ENCODE measurements at places on chromosomes 6 and 20.

- DNase-seq: no peak
Observed at GRCh38 chr20:53707371-53708055, 113.9 kb upstream of the ZNF217 start.

- no peak for DNase-seq
Observed at GRCh38 chr6:1382883-1383728, 6.3 kb upstream of the FOXF2 start.

- DNase-seq: no peak
Observed at GRCh38 chr6:44473393-44474189, 86.1 kb downstream of the CDC5L start.

DNA sequence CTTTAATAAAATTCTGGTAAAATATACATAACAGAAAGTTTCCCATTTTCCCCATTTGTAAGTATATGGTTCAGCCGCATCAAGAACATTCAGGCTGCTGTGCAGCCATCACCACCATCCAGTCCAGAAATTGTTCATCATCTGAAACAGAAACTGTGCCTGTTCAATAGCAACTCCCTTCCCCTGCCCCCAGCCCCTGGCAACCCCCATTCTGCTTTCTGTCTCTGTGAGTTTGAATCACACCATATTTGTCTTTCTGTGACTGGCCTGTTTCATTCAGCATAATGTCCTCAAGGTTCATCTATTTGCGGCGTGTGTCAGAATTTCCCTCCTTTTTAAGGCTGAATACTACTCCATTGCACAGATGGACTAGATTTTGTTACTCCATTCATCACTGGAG lies 19.1 kb downstream of the VSTM2L start:
- no peak for DNase-seq

DNA sequence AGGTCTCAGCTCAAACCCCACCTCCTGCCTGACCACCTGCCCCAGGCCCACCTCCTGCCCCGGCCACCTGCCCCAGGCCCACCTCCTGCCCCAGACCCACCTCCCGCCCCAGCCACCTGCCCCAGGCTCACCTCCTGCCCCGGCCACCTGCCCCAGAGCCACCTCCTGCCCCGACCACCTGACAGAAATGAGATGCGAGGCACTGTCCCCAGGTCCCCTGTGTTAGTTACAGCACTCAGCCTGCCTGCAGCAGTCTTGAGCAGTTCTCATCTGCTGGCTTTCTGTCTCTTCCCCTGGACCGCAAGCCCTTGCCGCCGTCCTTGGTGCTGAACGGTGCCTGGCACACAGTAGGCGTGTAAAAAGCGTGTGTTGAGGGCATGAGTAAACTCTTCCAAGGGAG lies 79.5 kb downstream of the CDH4 start:
- no peak for DNase-seq

DNA sequence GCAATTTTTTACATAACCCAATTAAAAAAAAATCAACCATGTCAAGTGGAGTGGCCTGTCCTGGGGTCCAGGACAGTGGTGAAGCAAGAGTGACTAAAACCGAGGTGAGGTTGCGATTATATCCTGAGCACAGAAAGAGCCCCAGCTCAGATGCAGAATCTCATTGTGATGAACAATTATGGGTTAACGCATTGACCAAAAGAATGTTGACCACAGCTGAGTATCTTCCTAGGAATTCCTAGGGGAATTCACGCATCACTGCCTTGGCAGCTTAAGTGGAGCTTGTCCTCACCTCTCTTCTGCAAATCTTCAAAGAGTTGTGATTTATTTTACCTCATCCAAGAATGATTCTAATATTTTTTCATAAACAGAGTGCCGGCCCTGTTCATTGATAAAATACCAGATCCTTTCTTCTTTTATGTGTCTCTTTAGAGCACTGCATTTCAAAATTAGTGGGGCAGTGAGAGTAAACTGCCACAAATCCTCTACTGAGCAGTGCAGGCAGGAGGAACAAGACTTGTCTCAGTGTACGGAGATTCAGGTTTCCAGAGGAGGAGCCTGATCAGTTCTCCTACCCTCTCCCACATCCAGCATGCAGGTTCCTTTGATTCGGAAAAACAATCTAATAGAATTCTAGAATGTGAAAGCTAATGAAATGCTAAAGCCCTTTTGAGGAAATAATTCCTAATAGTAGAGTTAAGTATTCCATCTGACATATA lies 60.1 kb upstream of the ZNF184 start:
- DNase-seq: no peak

DNA sequence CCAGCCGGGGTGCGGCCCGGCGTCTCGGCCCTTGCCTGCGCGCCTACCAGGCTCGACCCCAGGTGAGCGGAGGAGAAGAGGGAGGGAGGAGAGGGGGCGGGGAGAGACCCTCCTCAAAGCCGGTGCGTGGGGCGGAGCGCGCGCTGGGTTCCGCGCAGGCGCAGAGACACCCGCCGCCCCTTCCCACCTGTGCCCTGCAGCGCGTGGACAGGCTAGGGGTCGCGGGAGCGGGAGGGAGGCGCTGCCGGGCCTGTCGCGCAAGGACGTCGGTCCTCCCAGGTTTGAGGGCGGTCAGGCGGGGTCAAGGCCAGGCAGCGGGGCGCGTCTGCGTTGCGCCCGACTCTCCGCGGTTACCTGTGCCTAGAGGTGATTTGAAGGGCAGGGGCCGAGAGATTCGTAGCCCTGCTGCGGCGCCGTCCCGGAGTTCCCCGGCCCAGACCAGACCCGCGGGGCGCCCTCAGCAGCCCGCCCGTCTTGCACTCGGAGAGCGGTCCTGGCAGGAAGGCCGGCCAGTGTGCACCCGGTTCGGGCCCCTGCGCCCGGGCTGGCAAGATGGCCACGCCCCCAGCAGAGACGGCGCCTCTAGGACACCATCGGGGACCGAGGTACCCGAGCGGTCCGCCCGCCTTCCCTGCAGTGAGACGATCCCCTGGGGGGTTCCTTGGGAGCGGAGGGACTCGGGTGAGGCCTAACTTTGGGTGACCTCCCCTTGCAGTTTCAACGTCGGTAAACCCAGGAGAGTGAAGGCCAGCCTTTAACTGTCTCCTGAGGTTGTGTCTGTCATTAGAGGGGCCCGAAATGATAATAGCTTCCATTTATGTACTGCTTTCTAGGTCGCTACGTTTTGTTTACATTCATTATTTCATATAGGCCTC lies 546 bp downstream of the C6orf136 start:
- DNase-seq: peak; percentile 66

DNA sequence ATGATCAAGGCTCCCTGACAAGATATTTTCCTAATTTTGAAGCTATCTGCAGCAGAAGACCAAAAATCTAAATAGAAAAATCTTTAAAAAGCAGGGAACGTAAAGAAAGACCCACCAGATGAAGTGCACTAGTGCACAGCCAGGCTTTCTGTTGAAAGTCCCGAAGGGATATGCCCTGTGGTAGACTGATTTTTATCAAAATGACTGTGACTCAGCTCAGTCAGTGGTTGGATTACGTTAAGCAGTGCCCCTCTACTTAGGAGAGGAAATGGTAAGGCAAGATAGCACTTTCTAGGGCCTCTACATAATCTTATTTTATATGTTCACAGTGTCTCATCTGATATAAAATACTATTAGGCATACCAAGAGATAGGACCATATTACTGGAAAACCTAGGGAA lies 123.4 kb upstream of the RAB32 start:
- no peak for DNase-seq

GRCh38 chr6:54868556-54868955 lies 22.0 kb downstream of the FAM83B start:
- no peak for DNase-seq

DNA sequence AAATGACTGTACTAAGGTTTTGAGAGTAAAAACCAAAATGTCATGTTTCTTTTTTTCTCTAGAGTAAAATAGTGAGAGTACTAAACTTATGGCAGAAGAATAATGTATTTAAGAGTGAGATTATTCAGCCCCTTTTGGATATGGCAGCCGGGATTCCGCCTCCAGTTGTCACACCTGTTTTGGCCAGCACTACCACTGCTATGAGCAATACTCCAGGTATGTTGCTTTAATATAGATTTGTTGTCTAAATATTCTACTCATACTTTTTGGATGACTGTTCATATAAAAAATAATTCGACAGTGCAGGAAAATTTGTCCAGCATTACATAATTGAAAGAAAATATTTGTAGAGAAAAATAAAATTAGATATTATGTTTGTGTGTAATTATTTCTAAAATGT lies 59.5 kb downstream of the SCAF8 start:
- DNase-seq: no peak

GRCh38 chr20:39904476-39905112 lies 784.4 kb downstream of the MAFB start:
- no peak for DNase-seq

DNA sequence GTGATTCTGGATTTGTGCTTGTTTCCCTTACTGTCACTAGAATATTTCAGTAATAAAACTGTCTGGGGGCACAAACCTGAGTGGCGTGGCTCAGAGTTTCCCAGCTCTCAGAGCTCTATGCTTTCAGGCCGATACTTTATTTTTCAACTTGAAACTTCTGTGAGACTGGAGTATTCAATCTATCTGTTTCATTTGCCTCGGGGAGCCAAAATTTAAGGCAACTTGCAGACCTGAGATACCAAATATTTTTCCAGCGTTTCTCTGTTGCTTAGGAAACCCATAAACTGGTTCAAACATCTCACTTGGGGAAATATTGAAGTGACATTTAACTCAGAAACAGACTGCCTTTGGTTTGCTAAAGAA lies 74.7 kb downstream of the SOBP start:
- no peak for DNase-seq

- DNase-seq: peak; percentile 0
Observed at GRCh38 chr6:144931172-144932035, 646.3 kb downstream of the UTRN start.

- DNase-seq: no peak
Observed at GRCh38 chr6:125379174-125379573, 77.4 kb upstream of the HDDC2 start.

DNA sequence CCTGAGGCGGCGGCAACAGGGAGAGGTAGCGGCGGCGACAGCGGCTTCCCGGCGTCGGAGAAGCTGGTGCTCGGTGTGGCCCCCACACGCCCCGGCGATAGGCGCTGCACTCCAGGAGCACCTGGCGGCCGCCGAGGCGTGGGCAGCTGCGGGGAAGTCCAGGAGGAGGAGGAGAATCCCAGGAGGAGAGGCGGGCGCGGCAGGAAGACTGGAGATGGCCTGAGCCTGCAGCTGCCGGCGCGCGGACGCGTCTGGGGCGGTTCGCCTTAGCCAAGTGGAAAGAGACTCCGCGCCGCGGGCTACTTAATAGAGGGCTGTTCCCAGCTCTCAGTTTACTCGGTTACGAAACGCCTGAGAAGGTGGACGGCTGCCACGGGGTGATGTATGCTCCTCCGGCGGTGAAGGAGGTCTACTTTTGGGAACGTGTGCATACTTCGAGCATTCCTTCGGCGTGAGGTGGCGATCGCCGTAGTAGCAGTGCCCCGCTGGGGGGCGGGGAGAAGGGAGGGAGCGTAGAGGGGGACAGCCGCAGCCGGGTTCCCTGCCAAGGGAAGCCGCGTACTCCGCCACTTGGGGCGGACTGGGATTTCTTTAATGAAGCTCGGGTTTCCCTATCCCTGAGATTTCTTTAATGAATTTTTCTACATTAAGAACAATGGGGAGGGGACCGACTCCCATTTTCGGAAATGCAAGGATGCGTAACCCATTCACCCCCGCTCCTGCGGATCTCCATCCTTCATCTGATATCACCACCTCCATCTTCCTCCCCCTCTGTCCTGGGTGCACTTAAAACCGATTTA lies at the start of gene COL12A1:
Gene COL12A1, minus strand, starts transcription at position 278 of the 800 bp plus-strand sequence. CDS start 3,261 bp downstream, outside the sequence.
- DNase-seq: no peak

DNA sequence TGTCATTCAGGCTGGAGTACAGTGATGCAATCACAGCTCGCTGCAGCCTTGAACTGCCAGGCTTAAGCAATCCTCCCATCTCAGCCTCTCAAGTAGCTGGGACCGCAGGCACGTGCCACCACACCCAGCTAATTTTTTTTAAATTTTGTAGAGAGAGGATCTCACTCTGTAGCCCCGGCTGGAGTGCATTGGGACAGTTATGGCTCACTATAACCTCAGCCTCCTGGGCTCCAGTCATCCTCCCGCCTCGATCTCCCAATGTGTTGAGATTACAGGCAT lies 86.5 kb downstream of the SERAC1 start:
- no peak for DNase-seq

DNA sequence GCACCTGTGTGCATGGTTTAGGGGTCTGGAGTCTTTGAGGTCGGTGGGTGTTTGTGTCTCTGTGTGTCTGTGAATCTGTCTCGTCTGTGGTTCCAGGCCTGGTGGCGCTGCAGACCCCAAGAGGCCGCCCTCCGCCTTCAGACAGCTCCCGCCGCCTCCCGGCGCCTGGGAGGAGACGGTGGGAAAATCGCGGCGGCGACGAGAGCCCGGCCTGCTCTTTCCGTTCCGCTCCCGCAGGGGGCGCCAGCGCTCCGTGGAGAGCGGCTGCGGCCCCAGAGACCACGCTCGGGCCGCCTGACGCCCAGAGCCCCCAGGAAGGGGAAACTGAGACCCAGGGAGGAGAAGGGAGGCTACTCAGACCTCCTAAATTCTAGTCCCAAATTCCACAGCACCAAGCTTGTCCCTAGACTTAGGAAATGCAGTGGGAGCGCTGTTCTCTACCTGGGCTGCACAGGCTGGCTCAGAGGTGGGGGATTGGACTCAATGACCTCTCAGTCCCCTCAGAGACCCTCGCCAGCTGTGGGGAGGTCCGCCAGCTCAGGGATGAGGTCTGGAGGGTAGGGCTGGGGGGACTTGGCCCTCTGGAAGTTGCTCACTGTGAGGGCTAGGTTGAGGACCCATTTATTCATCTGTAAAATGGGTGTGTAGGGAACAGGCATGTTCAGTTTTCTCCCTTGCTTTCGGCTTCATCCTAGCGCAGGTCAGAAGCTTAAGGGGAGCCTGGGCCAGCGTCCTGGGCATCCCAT lies 36.9 kb upstream of the BLCAP start:
- peak; percentile 20 for DNase-seq

GRCh38 chr20:5482791-5483190 lies 166.0 kb upstream of the PROKR2 start:
- no peak for DNase-seq

- DNase-seq: no peak
Observed at GRCh38 chr6:33313709-33314514, at the start of gene TAPBP. TAPBP (minus strand) TSS chr6:33314078; CDS start chr6:33314041, 37 bp downstream.

GRCh38 chr6:150966786-150967185 lies 101.3 kb downstream of the MTHFD1L start:
- no peak for DNase-seq

- no peak for DNase-seq
Observed at GRCh38 chr6:90982051-90982450, 395.2 kb upstream of the MAP3K7 start.

GRCh38 chr6:158717341-158718330 lies 67.8 kb downstream of the SYTL3 start:
- DNase-seq: no peak
